CD4-positive, alpha-beta T cell treated with Interleukin-17A for 4 hours (primary cell): ENCODE measurements at places on chromosomes 16 and 17.

- DNase-seq = no peak
Measured at GRCh38 chr17:19880393-19880792, 12.7 kb upstream of the ULK2 start.

DNA sequence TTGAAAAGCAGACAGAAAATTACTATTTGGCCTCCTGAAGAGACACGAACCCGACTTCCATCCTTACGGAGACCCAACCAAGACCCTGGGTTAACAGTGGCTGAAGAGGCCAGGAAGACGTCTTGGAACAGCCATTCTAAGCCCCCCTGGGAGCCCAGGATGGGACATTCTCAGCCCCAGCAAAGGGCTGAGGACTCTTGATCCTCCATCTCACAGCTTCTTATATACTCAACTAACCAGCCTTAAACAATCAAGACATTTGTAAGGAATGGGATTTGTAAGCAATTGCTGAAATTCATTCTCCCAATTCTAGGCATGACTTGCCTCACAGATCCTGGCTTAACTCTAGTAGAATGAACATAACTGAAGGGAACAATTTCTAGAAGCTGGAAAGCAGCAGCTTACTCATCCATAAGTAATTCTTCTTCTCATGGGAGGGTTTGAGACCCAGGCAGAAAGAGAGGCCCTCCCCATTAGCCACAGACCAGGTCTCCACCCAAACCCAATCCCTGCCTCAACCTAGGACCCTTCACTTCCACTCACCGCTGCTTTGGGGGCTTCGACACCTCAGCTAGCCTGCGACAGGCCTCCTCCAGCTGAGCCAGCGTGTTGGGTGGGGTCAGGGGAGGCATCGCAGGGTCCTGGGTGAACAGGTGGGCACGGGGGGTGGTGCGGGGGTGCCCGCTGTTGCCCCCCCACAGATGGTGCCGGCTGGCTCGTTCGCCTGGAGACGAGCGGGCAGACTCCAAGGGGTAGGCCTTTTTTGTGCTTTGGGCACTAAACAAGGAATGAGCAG lies 25.5 kb downstream of the AXIN2 start:
- DNase-seq = no peak

- DNase-seq = peak; percentile 86
Measured at GRCh38 chr16:4505356-4506147, 29.4 kb downstream of the HMOX2 start.

GRCh38 chr16:635573-636205 lies 416 bp downstream of the METTL26 start:
- no peak for DNase-seq

DNA sequence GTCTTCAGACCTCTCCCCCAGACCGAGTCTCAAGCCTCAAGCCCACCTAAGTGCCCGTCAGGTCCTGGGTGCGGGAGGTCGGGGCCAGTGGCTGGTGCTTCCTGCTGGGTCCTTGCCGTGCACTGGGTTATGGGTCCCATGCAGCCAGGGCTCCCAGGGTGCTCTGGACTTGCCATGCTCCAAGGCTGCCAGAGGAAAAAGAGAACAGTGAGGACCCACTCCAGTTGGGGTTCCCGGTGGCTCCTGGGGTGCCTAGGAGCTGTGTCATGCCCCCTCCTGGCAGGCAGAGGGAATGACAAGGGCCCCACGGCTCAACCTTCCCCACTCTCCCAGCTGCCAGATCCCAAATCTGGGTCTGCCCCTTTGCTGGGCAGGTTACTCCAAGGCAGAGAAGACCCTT lies 3.8 kb downstream of the SNX20 start:
- DNase-seq = peak; percentile 40

DNA sequence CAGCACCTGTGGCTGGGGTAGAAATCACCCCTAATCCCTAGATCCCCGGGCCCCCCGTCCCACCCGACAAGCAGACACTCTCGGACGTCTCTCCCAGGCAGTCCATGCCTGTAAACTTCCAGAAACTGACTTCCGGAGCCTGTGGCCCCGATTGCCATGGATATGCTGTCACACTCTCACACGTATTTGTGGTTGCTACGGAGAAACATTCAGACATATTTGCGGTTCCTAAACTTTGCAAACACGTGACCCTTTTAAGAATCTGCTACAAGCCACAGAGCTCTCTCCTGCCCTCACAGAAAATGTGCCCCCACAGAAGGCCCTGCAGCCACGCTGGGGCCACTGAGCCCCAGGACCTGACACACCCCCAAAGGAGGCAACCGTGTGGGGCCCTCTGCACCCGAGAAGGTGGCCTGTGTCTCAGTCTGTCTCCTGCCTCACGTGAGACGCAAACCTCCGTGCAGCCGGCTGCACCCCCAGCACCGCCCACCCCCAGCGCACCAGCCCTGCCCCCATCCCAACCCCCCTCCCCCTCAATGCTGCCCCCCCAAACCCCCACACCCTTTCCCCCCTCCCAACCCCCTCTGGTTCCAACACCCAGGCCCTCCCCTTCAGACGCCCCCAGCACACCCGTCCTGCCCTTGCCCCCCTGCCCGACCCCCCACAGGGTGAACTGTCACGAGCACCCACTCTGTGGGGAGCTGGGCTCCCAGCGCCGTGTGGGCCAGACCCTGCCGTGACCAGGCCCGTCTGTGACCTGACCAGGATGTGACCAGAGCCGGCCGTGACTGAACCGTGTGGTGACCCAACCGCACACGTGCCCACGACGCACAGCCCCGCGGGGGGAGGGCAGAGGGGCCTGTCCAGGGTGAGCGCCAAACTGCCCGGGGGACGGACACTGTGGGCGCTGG lies 66.3 kb upstream of the METRNL start:
- DNase-seq = no peak

DNA sequence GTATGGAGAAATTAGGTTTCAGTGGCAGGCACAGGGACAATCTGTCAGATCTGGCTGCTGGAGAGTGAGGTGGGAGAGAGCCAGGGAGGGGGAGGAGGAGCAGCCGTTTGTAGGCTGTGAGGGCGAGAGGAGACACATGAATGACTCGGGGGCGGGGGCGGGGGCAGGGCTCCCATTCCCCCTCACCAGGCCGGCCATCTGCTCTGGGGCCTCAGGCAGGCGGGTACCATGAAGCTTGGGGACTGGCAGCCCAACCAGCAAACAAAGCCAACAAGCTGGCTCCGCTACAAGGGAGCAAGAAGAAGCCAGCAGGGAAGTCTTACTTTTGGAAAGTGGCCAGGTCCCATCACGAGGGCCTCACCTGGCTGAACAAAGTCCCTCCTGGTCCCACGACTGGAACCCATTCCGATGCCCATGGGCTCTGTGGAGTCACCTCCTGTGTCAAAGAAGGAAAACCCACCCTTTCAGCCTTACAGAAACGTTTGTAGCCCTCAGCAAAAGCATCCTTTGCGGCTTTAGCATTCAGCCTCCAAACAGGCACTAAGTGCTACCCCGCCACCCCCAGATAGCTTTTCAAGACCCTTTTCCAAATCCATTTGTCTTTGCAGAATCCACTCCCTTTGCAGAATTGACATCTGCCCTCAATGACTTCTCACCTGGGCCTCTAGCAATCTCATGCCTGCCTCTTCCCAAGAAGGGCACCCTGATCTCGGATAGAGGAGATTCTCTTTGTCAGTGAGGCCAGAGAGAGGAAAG lies 9.2 kb upstream of the SSTR2 start:
- no peak for DNase-seq

GRCh38 chr16:58107228-58107627 lies 22.0 kb downstream of the CFAP20 start:
- DNase-seq = no peak

- no peak for DNase-seq
Measured at GRCh38 chr17:13429201-13429600, 172.5 kb downstream of the HS3ST3A1 start.

GRCh38 chr17:5683241-5683640 lies 98.9 kb upstream of the NLRP1 start:
- no peak for DNase-seq

GRCh38 chr17:31274252-31274651 lies 22.8 kb downstream of the OMG start:
- DNase-seq = no peak

DNA sequence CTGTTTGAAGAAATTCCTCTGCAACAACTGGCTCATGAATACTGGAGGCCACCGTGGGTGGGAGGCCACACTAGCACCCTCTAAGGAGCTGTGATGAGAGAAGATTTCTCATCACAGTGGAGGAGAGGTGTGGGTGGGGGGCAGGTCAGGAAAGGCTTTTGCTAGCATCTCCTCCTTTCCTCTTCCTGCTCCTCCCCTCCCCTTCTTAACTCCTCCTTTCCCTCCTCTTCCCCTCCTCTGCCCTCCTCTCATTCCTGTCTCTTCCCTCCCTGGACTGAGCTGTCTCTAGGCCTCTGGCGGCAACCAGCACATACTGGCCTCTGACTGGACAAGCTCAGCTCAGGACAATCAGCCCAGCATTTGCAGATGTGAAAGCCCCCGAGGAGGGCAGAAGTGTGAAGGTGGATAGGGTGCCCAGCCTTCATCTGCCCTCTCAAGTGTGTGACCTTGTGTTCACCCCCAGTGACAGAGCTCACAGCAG lies 19.0 kb upstream of the LHX1 start:
- DNase-seq = no peak

DNA sequence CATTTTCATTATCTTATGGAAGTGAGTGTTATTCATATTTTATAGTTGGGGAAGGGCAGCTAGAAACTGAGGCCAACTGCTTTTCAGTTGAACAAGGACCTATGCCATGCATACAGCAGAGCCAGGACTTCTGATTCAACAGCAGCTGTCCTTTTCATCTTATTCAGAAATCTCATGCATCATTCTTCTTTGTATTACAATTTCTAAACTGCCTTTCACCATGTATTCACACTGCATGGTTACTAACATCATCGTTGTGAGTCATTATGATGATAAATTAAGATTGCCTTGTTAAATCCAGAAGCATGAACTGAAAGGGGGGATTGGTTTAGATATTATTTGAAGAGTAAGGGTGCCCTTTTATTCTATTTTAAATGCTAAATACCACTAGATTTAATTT lies 1470.1 kb upstream of the GOT2 start:
- no peak for DNase-seq

DNA sequence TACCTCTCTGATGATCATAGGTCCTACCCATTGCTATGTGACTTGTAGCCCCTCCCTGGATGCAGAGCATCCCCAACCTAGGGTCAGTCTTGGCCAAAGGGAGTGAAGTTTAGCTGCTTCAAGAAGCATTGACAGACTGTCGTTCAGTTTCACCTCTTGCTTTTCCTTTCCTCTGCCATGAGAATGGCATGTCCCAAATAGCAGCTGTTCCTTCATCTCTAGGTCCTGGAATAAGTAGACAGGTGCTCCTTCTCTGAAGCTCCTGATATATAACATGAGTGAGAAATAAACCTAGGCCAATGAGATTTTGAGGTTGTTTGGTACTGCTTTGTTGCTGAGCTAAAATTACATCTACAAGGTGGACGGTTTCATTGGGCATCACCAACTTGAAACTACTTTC lies 204.5 kb upstream of the CACNG5 start:
- no peak for DNase-seq

GRCh38 chr16:85975451-85975981 lies 76.6 kb downstream of the IRF8 start:
- DNase-seq = no peak

DNA sequence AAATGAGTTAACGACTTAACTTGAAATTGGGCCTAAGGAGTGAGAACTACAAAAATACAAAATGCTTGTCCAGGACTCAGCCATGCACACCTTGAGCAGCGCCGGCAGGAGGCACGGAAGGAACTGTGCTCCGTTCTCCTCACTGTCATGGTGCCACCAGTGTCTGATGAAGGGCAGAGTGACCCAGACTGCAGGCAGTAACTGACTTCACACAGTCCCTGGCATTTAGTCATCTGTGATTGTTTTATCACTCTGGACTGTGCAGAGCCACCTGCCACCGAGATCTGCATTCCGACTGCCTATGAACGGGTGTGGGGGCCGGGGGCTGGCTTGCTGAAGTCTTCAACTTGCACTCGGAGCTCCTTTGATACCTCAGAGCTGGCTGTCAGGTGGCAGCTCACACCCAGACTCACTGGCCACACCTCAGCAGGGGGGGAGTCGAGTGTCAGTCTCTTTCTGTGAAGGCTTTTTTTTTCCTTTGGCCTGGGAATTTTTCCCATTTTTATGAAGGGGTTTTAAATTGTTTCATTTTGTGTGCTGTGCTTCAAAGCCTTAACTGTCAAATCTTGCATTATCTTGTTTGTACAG lies 20.2 kb upstream of the ENDOV start:
- DNase-seq = no peak

- DNase-seq = no peak
Measured at GRCh38 chr16:56923481-56924091, 8.4 kb upstream of the HERPUD1 start.

GRCh38 chr16:23784811-23785447 lies 30.1 kb downstream of the CHP2 start:
- DNase-seq = no peak
